ENCODE measurements at places on chromosomes 5 and 9.

DNA sequence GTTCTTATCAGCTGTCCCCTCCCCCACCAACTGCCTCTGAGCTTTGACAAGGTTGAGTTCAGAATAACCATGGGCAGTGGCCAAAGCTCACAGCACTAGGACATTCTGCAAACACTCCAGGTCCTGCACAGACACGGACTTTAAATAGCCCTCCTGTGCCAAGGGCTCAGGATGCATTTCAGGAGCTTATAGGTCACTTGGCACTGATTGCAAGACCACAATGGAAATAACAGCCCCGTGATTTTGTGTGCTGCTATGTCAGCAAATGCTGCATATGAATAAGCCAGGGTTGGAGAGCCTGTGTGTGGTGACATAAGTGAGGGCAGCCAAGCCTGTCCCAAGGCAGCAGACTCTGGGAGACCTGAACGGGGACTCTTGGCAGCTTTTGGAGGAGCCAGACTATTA is 150.7 kb downstream of the DMRT2 start:
- DNase-seq = no peak

GRCh38 chr5:124918618-124919017 is 172.2 kb upstream of the ZNF608 start:
- DNase-seq = no peak

DNA sequence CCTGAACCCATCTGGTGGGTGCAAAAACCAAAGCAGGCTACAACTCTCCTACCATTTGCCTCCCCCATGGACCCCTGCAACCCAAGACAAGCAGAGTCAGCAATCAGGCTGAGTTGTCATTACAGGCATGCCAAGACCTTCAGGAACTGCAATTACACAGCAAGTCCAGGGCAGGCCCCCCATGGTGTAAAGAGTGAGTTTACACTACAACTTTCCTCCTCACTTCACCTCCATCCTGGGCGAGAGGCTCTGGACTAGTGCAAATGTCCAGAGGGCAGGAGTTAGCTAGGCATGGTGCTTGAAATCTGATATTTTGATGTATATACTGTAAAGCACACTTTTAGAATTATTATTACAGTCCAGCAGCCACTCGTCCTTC is 7.0 kb upstream of the P4HA2 start:
- no peak for DNase-seq

DNA sequence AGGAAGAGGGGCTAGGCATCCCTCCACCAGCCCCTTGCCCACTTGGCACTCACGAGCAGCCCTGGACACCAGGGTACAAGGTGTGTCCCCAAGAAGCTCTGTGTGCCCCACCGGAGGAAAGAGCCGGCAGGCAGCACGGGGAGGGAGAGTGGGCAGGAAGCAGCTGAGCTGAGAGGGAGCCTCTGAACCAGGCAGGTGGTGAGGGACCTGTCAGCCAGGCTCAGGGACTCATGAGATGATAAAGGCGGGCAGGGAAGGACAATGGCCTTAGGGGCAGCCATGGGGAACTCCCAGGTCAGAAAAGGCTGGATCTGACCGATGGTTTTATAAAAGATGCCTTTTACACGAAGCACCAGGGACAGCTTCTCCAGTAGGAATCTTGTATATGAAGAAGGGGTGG is 112.0 kb downstream of the VAV2 start:
- DNase-seq = no peak

DNA sequence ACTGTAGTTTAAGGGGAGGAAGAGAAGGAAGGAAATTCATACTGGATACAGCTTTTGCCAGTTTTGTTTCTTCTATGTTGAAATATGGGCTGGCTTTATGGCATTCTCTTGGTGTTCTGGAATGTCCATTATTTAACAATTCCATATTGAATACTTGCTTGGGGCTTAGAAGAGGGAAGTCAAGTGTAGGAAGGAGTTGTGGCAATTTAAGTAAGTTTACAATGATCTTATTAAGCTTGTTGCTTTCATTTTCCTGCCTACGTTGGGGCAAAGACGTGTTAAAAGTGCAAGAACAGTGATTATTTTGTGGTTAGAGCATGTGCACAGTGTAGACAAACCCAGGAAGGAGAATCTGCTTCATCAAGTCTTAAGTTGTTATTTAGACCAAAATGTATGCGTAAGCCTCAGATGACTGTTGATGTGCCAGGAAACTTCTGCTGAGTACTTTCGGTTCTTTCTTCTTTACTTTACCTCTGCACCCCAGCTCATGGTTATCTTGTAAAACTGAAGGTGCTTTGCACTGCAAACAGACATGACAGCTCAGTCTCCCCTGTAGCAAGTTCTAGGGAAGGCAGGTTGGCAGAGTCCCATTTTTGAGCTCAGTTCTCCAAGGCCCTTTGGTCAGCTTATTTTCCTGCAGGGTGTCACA is 75.8 kb downstream of the F2RL2 start:
- DNase-seq = no peak

GRCh38 chr5:74433896-74434829 is 206.4 kb downstream of the ENC1 start:
- no peak for DNase-seq

DNA sequence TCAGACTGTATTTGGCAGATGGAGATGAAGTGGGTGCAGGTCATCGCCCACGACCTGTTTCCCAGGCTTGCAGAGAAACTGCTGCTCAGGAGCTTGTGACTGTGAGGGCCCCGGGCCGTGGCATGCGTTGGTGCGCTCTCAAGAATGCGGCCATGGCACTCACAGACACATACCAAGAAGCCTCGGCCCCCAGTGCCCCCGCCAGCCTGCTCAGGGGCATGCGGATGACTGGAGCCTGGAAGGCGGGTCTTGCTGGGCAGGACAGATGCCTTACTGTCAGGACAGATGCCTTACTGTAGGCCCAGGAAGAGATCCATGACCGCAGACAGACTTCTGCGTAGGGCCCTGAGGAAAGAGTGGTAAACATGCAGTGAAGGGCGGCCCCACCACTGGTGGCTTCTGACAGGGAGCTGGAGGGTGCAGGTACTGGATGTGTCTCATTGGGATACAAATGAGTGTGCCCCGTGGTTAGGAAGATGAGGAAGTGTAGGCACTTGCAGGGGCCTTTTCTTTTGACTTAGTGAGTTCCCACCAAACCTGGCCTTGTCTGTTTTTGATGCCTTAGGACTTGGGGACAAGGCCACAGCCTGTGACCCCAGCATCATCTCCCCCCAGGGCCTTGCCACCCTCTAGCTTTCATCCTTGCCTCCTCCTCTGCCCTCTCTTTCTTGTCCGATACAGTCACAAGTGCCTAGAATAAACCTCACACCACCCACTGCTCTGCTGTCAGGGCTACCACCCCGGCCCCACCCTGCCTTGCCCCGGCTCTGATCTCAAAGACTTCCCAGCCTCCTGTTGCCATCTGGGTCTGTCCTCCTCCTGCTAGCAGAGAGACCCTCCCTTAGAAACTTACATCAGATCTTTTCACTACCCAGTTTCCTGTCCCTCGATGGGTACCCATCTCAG is 68.8 kb upstream of the ABL1 start:
- peak; percentile 63 for DNase-seq

- no peak for DNase-seq
These were observed 60.9 kb downstream of the CXXC5 start for GRCh38 chr5:139708877-139709581.

- no peak for DNase-seq
These were observed 173.3 kb upstream of the WWC1 start for GRCh38 chr5:168118042-168118668.

DNA sequence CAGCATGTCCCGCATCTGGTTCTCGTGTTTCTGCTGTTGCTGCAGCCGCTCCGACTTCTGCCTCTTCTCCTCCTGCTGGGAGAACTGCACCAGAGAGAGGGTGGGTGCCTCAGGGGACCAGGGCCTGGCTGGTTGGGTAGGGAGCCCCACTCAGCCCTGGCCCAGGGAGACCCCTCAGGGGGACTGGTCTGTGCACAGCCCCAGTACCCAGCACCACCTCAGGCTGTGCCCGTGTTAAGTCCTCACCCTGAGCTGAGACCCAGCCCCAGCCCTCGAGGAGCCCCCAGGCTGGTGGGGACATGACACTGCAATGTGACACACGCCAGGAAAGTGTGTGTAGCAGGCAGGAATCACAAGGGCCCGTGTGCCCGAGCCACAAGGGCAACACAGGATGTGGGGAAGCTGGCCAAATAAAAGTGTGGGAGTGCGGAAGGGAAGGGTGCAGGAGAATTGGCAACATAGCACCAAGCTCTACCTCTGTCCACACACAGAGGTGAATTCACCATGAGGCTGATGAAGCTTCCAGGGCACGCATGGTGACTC is 48.2 kb upstream of the FBXW11 start:
- DNase-seq = no peak

DNA sequence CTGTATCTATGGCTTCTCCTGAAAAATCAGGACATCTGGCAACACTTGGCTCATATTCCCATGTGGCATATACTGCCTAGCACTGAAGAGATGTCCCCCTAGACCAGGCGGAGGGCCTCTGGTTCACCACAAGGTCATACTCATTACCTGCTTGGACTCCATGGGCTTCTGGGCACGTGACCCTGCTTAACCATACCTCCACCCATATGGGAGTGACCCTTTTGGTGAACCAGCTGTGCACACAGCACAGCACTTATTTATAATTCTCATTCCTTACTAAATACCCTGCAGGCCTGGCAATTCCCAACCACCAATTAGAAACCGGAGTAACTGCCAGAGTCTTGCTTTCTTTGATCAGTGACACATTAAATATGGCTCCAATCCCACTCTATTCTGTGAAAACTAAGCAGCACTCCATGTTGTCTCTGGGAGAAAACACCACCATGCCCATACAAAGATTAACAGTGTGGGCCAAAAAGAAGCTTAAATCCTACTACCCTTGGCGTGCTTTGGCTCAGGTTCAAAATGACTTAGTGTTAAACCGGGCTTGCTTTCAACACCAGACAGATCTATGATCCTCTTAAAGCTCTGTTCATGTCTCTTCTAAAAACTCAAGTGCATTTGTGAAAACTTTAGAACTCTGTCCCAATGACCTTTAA is 57.7 kb downstream of the MTMR12 start:
- DNase-seq = no peak

DNA sequence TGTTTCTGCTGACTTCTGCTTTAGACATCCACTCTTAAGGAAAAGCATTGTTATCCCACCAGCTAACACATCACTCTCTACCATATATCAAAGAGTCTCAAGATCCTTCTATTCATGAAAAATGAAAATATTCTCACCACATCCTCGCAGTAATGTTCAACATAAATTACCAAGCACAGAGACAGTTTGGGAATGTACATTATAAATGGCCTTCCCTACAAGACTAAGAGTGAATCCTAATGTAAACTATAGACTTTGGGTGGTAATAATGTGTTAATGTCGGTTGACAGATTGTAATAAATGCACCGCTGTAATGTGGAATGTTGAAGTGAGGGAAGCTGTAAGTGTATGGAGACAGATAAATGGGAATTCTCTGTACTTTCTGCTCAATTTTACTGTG is 27.1 kb upstream of the KCNIP1 start:
- no peak for DNase-seq

GRCh38 chr5:11596185-11596584 is 308.1 kb downstream of the CTNND2 start:
- DNase-seq = no peak

- DNase-seq = peak; percentile 85
These were observed 106.3 kb upstream of the SSBP2 start for GRCh38 chr5:81856948-81857928.

GRCh38 chr5:395921-396530 is 47.0 kb upstream of the EXOC3 start:
- peak; percentile 45 for DNase-seq

DNA sequence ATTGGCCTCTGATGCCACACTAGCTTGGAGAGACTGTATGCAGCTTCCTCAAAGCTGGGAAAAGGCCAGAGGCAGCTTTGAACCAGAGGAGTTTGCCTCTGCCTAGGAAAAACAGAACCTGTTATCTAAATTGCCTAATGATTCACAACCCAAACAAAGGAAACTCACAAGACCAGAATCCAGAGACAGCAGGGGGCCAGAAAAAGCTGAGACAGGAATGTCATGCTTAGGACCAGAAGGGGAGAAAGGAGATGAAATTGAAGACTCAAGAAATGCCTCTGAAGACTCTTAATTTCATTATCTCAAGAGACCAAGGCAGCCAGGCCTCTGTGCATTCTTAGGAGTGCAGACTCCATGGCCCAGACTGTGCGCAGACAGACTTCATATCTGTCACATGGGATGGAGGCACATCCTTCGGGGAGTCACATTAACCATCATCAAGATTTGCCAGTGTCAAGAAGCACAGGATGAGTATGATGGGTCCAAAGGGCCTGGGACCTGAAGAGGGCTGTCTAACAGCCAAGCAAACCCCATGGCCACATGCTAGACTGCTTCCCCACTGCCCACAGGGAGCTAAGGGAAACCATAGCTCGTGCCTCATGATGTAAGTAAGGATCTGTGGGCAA is 57.3 kb downstream of the ARSB start:
- no peak for DNase-seq

DNA sequence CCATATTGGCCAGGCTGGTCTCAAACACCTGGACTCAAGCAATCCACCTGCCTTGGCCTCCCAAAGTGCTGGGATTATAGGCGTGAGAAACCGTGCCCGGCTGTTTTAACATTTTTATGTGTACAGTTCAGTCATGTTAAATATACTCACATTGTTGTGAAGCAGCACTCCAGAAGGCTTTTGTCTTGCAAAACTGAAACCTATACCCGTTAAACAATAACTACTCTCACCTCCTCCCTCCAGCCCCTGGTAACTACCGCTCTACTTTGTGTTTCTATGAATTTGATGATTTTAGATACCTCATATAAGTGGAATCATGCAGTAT is 23.1 kb upstream of the SHB start:
- no peak for DNase-seq

- no peak for DNase-seq
These were observed 37.3 kb downstream of the ADAMTS2 start for GRCh38 chr5:179307931-179308471.

GRCh38 chr5:56106837-56107236 is 112.1 kb upstream of the IL6ST start:
- no peak for DNase-seq

- DNase-seq = no peak
These were observed 361.8 kb downstream of the ELAVL2 start for GRCh38 chr9:23464275-23464674.

DNA sequence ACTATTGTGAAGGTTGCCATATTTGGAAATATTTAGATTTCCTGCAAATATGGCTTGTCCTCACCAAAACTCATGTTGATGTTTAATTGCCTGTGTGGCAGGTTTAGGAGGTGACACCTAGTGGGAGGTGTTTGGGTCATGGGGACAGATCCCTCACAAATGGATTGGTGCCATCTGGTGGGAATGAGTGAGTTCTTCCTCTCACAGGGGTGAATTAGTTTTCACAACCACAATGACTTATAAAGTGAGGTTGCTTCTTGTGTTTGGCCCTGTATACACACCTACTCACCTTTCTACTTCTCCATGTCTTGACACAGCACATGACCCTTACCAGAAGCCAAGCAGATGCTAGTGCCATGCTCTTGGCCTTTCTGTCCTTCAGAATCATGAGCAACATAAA is 41.1 kb downstream of the ISOC1 start:
- DNase-seq = no peak

GRCh38 chr5:10467281-10468198 is 25.9 kb downstream of the ROPN1L start:
- DNase-seq = no peak
